ENCODE measurements at places on chromosomes 4 and X. TPM values are rescaled to one million over a fixed set of nuclear protein-coding genes. Genes with fewer than 3 reads are reported as not detected.

DNA sequence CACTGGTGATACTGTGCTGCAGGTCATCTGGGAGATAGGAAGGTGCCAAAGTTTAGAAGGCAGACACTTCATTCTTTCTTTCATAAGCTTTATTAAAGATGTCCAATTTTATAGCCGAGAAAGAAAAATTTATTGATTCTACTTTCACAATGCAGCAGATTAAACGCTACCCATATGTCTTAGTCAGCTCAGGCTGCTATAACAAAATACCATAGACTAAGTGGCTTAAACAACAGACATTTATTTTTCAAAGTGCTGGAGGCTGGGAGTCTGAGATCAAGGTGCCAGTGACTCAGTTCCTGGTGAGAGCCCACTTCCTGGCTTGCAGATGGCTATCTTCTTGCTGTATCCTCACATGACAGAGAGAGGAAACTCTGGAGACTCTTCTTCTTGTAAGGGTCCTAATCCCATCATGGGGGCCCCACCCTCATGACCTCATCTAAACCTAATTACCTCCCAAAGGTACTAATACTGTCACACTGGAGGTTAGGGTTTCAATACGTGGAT lies 33.4 kb upstream of the KLHL34 start:
- DNase-seq = peak; percentile 2

DNA sequence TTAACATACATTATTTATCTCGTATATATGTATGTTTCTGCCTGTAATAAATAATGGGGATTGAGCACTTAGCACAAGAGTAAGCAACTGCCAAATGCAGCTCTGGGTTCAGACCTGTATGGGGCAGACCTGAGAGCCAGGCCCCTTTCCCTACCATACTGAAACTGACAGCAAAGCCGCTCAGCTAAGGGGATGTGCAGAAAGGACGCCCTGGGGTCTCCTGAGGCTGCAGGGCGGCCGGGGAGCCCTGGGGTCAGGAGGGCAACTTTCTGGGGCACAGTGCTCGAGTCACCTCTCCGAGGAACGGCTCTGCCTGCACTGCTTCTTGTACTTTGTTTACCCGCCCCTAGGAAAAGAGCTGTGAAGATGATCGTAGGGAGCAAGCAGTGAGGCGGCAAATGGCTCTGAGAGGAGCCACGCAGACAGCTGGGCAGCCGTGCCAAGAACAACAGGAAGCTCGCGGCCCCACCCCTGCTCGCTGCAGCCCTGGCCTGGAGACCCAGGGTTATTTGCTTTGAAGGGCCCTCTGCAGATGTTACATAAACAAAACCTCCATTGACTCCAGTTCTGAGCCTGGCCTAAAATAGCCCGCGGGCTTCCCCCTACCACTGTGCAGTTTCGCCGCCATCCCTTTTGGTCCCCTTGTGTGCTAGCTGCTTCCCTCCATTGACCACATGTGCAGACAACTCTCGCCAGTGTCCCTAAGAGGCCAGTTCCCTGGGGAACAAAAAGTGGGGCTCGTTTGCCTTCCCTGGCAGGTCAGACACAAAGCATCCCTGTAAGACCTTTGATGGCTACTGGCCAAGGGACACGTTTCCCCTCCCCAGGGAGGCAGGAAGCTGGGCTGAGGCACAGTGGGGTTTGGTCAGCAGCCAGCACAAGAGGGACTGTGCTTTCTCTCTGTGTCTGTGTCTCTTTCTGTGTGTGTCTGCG lies 111.3 kb upstream of the LNX1 start:
- DNase-seq = peak; percentile 86

DNA sequence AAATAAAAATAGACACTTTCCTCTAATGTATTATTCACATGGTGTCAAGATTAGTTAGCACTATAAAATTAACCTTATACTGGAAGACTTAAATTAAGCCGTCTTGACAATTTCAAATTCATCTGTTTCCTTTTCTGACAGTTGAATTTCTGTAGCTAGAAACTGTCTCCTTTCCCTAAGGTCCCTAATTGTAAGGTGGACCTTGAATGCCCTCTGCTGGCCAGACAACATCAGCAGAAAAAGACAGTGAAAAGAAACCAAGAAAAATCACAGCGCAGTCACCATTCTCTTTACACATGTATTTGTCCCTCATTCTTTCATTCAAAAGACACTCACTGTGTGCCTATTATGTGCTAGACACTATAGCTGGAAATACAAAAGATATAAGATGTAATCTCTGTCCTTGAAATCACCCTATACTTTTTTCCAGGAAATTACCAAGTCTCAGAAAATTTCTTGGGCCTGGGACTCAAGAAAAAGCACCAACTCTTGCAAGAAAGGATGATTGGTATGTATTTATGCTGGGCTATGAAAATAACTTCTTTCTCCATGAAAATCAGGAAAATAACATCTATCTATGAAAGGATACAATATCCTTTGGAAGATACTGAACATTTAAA lies 32.7 kb upstream of the AMBN start:
- DNase-seq = peak; percentile 60

- DNase-seq = peak; percentile 78
Observed at GRCh38 chrX:123424546-123424945, 240.5 kb downstream of the GRIA3 start.

GRCh38 chr4:41611881-41612871 lies 74.2 kb downstream of the LIMCH1 start:
- DNase-seq = peak; percentile 60

GRCh38 chr4:66223068-66223703 lies 552.9 kb upstream of the EPHA5 start:
- DNase-seq = no peak

- no peak for DNase-seq
Observed at GRCh38 chr4:184097815-184098214, 119.9 kb downstream of the ENPP6 start.

GRCh38 chrX:19566359-19567222 lies 51.3 kb upstream of the MAP3K15 start:
- peak; percentile 36 for DNase-seq

DNA sequence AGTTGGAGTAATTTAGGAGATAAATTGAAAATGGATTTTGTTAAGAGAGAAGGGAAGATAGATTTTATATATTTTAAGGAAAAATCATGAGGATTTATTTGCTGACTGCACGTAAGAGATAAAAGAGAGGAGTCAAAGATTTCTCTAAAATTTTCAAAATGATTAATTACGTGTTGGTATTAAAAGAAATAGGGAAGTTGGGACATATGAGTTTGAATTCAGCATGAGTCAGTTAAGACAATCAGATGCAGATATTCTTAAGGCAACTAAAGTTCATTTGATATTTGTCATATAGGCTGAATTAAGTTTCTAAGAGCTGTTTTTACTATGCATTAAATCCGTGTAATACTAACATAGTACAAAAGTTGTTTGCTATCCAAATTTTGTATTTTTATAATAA lies 46.9 kb downstream of the TET2 start:
- DNase-seq = no peak

DNA sequence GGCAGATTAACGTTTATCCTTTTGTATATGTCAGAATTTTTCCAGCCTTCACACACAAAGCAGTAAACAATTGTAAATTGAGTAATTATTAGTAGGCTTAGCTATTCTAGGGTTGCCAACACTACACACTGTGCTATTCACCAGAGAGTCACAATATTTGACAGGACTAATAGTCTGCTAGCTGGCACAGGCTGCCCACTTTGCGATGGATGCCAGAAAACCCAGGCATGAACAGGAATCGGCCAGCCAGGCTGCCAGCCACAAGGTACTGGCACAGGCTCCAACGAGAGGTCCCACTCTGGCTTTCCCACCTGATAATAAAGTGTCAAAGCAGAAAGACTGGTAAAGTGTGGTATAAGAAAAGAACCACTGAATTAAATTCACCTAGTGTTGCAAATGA lies 94.8 kb downstream of the TET2 start:
- no peak for DNase-seq

- DNase-seq = no peak
Observed at GRCh38 chr4:62548108-62548524, 1348.0 kb downstream of the ADGRL3 start.

DNA sequence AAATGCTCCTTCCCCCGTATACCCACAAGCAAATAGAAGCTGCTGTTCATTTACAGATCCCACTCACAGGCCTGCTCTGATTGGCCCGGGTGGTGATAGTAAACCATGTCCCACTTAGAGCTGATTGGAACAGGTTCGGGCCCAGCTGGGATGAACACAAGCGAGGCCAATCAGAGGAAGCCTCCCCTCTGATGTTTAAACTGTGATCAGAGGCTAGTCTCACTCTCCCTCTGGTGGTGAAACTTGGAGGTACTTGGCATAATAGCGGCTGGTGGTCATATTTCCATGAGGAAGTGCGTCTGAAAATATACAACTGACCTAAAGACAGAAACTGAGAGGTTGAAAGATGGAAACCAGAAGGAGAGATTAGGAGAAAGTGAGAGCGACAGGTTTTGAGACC lies 51.5 kb upstream of the TRPC3 start:
- DNase-seq = peak; percentile 12

DNA sequence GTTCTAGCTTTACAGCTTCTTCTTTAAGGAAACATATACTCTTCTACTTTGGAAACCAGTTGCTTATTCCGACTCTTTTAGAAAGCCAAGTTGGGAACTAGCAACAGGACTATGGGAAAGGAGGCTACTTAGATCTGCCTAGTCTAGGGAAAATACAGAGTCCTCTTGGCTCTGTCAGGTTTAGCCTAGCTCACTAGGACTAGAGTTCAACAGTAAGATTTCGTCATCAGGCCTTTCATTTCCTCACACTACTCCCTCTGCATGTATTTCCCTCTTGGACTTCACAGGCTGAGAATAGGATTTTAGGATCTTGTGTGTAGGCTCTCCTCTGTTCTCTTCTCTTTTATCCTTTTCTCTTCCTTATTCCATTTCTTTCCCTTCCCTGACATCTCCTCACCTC lies 409.8 kb downstream of the AR start:
- DNase-seq = no peak

DNA sequence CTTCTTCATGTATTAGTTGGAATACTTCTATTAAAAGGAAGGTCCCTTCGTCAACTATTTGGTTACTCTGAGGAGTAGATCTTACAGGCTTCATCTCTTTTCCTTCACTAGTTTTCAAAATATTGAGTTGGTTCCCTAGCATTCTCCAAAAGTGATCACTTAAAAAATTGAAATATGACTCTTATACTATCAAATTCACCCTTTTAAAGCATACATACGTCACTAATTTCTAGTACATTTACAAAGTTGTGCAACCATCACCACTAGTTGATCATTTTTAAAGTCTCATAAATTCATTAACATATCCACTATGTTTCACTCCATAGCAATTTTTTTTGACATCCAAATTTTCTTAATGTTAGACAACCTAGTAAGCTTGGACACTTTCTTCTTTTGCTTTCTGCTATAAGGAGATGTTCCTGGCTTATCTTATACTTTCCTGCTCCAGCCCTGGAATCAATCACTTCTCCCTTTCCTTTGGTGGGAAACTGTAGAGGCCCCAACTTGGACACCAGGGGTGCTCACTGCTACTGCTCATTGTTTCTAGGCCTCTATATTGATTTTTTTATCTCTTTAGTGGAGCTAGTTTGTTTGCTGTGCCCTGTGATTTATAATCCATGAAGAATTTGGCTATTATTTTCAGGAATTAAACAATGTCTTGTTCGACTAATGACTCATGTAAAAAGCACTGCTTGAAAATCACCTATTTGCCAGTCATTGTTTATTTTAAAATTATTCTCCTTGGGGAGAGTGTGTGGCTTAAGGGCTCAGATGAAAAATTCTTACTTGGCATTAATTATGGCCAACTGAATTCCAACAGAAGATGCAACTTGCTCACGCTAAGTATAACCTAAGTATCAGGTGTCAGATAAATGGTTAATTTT lies 4.0 kb upstream of the ZFX start:
- DNase-seq = peak; percentile 56

DNA sequence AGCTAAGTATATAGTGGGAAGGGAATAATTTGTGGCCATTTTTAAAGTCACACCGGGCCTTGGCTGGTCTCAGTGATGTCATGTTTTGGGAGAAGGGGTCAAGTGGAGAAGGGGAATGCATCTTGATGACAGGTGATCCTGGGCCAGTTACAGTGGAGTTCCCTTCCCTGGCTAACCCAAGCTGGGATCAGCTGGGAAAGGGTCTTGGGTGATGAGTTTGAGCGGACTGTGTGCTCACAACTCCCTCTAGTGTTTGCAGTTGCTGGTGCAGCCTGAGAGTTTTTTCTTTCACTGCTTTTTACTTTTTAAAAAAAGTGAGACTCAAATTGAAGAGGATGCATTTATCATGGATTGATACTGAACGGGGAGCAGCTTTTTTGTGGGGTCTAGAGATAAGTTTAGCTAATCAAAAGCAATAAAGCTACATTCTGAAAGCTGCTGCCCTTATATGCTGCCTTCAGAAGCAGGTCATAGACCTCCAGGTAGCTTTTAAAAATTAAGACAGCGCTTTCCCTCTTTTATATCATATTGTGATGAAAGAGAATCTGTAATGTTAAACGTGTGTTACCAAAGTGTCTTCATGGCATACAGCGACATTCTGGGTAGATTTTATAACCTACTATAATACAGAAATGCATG lies 164.7 kb downstream of the DCLK2 start:
- DNase-seq = peak; percentile 49

GRCh38 chr4:13544606-13545393 lies 492 bp upstream of the NKX3-2 start:
- DNase-seq = peak; percentile 76

DNA sequence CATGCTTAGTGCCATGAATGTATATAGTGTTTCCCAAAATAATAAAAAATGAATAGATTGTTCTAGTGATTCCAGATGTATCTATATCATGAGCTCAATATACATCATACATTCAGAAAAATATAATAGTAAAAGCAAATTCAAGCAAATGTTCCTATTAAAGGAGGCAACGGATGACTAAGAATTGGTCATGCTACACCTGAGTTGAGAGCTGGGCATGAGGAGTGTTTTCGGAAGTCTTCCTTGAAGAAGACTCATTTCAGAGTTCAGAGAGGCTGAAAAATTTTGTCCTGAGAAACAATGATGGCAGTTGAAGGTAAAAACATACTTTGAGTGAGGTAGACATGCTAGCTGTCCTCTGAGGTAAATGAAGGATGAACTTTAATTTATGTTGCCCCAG lies 79.3 kb upstream of the IL1RAPL2 start:
- no peak for DNase-seq

DNA sequence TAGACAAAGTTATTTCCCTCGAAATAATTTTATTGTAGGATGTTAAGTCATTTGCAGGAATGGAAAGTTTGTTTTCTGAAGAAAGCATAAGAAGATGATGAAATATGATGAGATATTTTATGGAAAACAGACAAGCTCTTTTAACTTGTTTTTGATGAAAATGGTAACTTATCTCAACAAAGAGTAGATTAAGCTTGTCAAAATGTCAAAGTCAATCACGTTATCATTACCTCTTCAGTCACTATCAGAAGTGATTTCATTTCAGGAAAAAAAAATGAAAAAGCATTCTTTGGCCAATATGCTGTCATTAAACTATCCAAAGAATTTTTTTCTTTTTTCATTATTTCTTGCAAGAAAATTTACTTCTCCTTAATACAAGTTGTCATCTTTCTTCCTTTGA lies 221.0 kb upstream of the ANKRD50 start:
- no peak for DNase-seq

The NWD2 gene
- total RNA-seq = not detected

The PRKG2 gene
- 4.6 TPM for total RNA-seq

The PAGE2 gene
- not detected for total RNA-seq

The ARSD gene
- total RNA-seq = 11.7 TPM

Measured in GM23248 (cell line).